Stimulated activated CD8-positive, alpha-beta memory T cell treated with anti-CD3 and anti-CD28 coated beads, Interleukin-15, amount 100 ng/mL, for 4 hours (primary cell): ENCODE measurements at places on chromosomes 2 and 18.
A peak's percentile ranks its signal among the peaks of the same experiment; 100 is the strongest.

DNA sequence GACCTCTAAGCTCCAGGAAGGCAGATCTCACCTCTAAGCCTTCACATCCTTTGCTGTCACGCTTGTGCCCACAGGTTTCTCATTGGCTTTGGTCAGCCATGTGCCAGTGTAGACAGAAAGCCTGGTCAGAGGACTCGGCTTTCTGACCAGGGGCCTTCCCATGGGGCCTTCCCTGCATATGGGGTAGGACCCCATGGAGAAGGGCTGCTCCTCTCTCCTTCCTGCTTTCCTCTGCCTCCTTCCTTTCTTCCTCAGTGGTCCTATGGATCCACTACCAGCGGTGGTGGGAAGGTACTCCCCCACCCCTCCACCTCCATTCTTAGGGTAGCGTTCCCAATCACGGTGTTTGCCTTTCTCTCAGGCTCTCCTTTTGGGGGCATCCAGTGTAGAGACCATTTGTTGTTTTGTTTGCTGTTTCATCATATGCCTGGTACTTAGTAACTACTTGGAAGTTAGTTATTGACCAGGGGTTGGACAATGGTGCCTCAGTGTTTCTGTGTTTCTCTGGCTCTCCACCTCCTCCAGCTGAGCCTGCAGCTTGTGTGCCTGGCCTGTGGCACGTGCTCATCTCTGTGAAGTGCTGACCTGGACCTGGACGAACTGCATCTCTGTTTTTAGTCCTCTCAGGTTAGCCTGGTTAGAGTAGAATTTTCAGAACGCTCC lies 71.6 kb downstream of the ZNF407 start:
- DNase-seq = no peak

DNA sequence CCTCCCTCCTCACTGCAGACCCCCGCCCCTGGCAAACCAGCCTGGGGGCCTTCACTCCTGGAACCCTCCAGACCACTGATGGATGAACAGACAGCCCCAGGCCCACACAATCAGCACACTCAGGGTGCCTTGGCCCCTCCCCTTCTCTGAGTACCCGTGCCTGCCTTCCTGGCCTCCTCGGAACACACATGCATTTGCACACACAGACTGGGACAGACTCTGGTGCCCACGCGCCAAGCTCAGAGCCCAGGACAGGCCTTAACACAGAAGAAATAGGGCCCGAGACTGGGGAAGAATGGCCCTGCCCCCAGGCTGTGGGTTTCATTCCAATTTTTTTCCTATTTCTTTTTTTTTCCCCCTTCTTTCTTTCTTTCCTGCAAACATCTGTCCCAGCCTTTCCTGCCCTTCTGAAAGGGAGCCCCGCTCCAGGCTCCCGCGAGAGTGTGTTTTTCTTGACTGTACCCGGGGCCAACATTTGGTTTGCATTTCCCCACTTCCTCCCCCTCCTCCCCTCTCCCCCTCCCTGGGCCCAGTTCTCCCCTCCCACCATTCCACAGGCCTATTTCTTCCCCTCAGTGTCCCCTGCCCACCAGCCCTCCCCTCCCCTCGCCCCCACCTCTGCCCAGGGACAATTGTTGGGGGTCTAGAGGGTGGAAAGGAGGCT lies 618 bp upstream of the TNS1 start:
- no peak for DNase-seq

DNA sequence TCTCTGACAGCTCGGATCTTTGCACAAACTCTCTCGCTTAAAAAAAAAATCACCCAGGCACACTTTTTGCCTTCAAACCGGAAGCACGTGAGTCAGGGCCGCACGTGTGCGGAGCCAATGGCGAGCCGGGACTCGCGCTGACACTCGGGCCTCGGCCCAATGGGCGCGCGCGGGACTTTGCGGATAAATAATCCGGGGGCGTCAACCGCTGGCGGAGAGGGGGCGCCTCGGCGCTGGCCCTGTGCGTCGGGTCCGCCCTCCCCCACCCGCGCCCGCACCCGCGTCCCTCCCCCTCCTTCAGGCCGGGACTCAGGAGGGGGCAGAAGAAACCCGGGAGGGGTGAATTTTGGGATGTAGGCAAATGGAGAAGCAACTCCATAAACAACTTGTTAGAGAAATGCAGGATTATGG lies 319 bp upstream of the EN1 start:
- no peak for DNase-seq

DNA sequence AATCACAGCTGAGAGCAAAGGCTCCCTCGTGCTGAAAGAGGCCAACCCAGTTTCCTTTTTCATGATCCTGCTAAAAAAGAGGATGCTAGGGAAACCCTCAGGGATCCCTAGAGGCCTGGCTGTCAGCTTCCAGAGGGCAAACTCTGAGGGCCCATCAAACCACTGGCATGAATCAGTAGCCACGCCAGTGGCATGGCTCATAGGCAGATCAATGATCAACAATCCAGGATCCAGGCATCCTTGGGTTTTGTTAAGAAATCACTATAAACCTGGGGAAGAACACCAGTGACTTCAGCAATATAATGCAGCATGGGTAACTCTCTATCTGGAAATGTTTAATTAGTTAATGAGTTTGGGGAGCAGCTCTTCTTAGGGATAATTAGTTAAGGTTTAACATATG lies 286.5 kb downstream of the C1D start:
- DNase-seq = no peak

DNA sequence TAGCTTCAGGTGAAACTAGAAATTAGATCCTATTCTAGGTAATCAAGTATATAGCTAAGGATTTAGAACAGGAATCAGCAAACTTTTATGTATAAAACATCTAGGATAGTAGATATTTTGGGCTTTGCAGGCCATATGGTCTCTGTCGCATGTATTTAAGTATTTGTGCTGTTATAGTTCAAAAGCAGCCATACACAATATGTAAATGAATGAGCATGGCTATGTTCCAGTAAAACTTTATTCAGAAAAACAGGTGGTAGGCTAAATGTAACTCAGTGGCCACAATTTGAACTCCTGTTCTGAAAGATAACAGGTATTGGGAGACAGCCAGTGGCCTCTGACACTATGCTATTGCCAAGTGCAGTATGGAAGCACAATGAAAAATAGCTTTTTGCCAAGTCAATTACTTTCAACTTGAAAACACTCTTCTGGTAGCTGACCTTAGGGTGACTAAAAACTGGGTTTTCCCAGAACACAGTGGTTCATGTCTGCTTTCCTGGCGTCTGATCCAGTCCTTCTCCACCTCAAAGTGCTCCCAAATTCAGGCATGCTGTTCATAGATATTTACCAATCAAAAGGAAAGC lies 304.7 kb upstream of the SYT4 start:
- no peak for DNase-seq

GRCh38 chr18:26468931-26469340 lies 79.4 kb downstream of the KCTD1 start:
- no peak for DNase-seq

DNA sequence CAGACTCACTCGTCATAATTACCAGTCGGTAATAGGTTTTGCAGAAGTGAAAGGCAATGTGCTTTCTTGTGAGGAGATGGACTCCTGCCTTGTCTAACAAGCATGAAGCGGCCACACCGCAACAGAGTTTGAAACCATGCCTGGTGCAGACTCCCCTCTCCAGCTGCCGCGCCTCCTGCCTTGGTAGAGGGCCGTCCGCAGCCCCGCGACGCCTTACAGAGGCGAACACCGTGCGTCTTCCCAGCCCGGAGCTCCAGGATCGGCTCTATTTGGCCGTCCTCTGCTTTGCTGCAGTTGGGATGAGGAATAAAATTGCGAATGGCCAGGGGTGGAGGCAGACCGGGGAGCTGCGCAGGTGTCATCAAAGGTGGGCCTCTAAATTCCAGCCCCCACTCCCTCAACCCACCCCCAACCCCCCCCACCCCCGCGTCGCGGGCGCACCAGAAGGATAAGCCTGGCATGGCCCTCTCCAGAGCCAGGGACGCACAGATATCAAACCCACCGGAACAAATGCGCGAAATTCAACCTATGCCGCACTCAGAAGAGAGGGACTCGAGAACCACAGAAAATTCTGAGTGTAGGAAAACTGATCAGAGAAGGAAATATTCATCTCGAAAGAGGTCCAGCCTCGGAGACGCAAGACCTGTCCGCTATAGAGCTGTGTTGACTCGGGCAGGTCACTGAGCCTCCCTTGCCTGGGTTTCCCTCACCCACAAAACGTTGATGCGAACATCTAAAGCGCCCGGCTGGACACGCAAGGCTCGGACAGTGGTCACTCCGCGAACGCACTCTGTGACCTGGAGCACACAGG lies 1.1 kb downstream of the TRABD2A start:
- DNase-seq = no peak

DNA sequence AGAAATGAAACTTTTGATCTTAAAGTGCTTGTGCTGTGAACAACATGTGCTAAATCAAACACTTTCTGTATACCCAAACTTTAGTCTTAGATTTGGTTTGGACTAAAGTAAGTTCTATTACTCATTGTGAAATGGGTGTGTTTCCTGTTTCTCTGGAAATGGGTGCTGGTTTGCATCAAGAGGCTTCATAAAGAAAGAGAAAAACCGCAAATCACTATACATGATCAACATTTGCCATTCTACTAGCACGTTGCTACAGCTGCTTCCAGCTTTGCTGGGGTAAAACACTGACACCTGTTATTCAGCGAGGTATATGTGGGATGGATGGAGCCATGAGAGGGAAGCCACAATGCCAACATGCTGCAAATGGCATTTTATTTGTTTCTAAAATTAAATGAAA lies 547.0 kb upstream of the ACVR2A start:
- DNase-seq = peak; percentile 10

DNA sequence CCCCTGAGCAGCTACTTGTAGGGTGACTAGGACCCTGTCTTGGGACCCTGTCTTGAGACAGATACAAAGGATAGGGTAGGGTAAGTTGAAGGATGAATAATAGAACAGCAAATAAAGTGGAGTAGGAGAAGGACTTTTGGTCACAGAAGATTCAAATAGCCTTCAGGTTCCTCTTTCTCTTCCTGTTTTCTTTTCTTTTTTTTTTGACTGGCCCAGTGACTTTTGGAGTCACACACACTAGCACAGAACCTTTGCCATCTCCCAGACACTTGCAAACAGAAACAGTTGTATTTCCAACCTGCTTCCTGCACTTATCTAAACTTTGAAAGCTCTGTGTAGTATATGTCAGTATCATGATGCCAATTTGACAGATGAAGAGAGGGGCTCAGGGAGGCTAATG lies 108.2 kb downstream of the TDRD15 start:
- no peak for DNase-seq

- no peak for DNase-seq
Measured at GRCh38 chr2:192960945-192961344, 766.2 kb upstream of the TMEFF2 start.

GRCh38 chr2:15914596-15915385 lies 25.6 kb upstream of the MYCN start:
- DNase-seq = no peak

DNA sequence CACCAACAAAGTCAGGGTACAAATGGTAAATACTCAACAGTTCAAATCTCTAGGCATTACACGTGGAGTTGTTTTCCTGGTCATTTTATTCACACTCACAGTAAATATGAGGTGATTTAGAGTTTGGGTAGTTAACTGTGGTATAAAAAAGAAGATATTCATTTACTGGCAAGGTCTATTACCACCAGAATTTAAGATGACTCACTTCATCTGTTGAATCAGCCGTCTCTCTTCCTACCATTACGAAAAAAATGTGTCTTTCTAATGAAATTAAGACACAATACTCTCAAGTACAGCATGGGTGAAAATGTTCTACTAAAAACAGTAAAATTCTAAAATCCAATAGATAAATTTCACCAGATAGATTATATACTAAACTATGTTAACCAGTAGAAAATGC lies 21.0 kb upstream of the GPR75 start:
- DNase-seq = no peak

GRCh38 chr18:62937065-62937464 lies 221.7 kb downstream of the PHLPP1 start:
- DNase-seq = no peak

DNA sequence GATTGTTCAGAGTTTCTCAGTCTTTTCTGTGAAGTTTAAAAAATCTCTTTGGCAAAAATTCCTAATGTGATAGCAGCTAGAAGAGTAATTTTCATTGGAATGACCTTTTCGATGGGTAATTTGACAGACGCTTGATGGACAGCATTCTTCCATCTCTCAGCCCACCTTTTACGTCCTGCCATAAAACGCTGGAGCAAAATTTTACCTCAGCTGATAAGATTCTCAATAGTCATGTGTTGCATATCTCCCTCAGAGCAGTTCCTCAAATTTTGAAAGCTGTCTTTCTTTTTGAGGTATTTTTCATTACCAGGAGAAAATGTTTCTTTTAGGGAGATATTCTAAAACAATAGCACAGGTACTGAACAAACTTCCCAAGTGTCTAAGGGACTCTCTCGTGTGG lies 441.4 kb downstream of the PARD3B start:
- DNase-seq = no peak

DNA sequence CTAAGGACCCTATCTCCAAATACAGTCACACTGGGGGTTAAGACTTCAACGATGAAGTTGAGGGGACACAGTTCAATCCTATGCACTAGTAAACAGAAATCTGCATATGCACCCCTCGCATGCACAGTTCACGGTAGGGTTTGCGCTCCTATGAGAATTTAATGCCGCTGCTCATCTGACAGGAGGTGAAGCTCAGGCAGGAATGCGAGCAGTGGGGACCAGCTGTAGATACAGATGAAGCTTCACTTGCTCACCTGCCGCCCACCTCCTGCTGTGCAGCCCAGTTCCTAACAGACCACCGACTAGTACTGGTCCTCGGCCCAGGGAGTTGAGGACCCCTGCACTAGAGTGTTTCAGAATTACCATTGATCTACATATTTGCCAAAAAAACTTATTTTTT lies 40.0 kb upstream of the FAHD2A start:
- DNase-seq = no peak

DNA sequence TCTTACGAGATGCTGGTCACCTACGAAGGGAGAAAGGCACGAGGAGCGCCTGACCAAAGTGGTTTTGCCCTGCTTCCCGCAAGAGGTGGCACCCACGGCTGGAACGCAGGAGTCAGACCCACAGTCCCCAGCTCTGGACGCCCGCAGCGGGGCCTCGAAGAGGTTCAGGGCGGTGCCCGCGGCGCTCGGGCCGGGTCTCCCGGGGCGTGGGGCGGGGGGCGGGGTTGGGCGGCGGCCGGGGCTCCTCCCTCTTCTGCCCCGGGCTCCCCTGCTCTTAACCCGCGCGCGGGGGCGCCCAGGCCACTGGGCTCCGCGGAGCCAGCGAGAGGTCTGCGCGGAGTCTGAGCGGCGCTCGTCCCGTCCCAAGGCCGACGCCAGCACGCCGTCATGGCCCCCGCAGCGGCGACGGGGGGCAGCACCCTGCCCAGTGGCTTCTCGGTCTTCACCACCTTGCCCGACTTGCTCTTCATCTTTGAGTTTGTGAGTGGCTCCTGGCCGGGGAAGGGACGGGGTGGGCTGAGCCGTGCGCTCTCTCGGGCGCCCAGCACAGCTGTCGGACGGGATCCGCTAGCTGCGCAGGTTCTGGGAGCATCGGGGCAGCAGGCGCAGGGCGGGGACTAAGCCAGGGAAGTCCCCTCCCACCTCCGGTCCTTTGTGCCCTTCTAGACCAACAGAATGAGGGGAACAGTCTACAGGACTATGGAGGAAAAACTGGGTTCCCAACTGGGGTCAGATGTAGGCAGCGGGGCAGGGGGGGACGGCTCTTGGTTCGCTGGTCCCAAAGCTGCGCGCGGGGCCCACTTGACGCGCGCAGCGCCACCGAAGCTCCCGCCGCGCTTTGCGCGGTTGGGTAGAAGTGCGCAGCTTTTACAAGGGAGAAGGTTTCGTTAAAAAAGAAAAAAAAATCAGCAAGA lies at the start of gene MAL:
MAL (plus strand) TSS at position 303 of the 914 bp plus-strand sequence; CDS start at position 388, 85 bp downstream.
- DNase-seq = peak; percentile 17
